Cerebellum (tissue), 4 donors: ENCODE measurements at places on chromosomes 5 and 9.

DNA sequence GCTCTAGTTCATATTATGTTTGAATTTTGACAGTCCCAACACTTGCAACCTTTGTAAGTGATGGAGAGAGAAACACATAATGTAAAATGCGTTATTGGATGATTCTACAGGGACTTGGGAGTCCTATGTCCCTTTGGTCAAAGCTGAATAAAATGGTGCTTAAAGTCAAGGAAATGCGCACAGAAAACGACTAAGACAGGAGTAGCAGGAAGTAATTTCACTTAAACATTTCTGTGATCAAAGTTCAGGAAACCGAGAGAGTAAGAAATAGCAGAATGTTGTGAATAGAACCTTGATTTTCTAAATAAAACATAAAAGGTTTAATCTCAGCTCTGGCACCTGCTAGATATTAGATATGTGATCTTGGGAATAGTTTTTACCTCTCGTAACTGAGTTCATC lies 2339.2 kb downstream of the MAT2B start:
- no peak for DNase-seq

GRCh38 chr5:162372256-162372655 lies 304.7 kb downstream of the GABRG2 start:
- peak; percentile 12 for DNase-seq

DNA sequence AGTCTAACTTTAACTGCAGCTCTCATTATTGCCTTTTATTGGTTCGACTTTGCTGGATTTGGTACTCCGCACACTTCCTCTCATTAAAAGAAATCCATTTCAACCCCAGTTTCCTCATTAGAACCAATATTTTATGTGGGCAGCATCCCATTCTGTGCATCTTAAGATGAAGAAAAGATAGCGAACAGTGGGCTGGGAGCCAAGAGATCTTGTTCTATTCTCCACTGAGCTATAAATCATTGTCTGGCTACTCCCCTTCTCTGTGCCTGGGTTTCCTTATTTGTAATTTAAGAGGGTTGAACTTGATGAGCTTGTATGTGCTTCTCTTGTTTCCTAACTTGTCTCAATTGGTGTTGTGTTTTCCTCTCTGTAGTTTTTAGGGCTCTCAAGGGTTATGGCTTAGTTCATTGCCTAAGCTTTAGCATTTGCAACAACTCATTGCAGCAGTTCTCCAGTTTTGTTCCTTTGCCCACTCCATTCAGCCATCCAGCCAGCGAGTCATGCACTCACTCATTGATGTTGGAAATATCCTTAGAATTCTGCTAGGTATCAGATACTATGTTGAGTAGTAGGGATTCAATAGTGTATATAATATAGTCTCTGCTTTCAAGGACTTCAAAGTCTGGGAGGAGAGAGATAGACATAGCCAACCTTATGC lies 273.3 kb upstream of the TNC start:
- no peak for DNase-seq

DNA sequence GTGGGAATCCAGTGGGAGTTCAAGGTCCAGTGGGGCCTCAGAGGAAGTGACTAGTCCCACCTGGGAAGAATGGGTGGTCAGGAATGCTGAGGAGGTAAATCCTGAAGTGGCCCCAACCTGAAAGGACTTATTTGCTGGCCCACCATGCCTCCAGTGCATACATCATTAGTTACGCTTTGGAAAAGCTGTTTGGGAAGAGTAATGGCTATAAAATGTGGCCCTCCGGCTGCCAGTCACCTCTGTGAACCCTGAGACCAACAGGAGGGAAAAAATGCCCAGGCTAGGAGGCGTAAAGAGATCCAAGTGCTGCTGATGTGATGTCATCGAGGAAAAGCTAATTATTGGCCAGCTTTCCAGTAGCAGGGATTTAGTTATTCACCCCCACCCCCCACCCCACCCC lies 2.7 kb upstream of the SLC26A2 start:
- no peak for DNase-seq

- peak; percentile 85 for DNase-seq
Observed at GRCh38 chr5:141560725-141561483, 57.9 kb downstream of the DIAPH1 start.

- DNase-seq = no peak
Observed at GRCh38 chr5:162911873-162912272, 525.5 kb upstream of the CCNG1 start.

DNA sequence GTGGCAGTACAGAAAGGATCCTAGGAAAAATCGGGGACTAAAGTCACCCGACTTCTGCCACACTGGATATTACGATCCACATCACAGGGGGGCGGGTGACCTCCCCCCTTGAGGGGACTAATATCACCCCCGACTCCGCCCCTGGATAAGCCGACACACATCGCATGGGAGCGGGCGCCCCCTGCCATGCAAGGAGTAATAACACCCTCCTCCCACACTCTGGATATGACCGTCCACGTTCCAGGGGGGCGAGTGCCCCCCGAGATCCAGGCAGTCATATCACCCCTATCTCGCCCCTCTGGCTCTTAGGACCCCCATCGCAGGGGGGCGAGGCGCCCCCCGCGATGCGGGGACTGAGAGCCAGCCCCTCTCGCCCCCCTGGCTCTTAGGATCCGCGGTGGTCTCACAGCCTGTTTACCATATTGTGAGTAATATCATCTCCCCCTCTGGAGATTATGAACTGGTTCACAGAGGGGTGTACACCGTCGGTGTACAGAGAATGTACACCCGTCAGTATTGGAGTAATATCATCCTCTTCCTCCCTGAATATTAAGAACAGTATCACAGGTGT lies 423.0 kb downstream of the DIRAS2 start:
- no peak for DNase-seq

GRCh38 chr9:129060991-129061390 lies 19.9 kb upstream of the DOLPP1 start:
- DNase-seq = no peak

DNA sequence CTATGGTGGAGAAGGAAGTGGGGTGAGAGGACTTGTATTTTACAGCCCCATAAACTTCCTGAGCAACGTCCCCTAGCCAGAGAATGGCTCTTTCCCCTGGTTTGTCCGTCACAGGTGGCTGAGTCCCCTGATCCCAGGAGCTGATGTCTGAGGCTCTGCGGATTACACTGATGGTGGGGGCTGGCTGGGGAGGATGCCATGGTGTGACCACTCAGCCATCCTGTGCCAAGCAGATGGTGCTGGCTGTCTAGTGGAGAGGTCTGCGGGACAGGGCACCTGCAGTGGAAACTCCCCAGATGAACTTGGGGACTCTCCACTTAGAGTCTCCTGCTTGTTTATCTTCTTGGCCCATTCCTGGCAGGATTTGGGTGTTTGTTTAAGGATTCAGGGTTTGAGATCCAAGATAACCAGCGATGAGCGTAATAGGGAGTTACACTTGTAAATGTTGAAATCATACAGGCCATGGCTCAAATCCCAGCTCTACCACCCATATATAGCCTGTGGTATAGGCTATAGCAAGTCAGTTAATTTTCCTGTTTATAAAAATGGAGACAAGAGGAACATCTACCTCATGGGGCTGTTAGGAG lies 4.7 kb upstream of the PTGS1 start:
- DNase-seq = no peak

GRCh38 chr9:8706531-8706930 lies 907.0 kb upstream of the DMAC1 start:
- DNase-seq = peak; percentile 24

DNA sequence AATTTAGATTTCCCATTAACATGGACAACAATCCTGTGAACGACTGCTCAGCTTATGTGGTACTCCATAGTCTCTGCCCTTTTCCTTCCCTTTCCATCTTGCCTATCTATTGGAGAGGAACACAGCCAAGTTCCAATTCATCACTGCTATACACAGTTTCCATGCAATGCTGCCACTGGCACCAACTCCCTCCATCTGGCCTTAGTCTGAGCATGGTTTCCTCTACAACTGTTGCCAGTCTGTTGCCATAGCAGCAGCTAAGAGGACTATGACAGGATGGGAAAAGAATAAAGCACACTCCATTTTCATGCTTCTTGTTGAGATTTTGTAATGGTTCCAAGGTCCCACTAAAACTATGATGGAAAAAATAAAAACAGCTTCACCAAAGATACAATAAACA lies 189.0 kb downstream of the HCN1 start:
- peak; percentile 89 for DNase-seq

- DNase-seq = no peak
Observed at GRCh38 chr5:143871672-143872071, 59.7 kb downstream of the HMHB1 start.

DNA sequence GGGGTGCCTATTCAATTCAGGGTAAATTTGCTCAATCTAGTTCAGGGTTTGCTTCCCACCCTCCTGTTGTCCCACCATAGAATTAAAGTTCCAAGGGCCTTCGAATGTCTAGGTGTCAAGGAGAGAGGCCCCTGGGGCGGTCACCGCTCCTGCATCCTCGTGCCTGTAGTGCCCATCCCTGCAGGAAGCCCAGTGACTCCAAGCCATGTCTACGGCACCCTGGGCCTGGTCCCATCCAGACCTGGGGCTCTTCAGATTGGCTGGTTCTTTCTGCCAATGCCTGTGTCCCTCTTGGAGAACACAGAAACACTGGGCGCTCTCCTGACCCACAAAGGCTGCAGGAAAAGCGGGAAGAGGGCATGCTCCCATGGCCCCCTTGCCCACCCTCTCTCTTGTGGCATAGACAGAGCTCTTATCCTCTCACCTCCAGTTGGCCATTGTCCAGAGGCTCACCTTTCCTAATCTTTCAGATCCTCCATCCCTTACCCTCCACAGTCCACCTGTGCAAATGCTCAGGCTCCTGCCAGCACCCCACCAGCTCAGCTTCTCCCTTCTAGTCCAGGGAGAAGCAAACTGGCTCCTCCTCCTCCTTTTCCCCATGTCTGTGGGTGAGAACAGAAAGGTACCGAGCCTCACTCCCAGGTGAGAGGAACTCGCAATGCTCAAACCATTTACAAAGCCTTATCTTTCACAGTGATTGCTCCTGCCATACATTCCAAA lies 253.0 kb upstream of the IRX2 start:
- no peak for DNase-seq

DNA sequence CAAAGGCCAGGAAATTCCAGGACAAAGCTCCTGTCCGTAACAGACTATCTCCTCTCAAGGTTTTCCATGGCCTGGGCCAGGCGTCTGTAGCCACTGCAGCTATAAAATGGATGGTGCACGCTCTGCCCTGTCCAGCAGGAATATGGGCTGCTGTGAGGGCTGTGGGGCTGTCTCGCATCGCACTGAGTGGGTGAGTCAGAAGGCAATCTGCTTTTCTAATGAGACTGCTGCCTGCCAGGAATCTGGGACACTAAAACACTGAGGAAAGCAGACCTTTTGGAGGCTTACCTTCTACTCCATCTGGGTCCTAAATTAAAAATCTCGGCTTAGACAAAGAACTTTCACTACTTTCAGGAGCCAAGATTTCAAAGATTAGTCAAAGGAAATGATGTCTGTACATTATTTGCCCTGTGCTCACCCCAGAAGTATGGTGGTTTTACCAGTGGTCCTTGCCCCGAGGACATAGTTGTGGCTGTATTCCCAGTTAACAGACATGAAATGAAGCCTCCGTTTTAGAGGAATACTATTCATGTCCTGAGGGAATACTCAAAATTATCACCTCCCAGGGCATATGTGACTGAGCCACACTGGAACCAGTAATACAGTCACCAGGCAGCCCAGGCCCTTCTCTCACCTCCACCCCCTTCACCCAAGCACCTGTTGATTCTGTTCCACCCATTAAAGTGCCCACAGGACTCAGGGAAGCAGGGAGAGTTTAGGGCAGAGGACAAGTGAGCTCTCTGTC lies 56.4 kb downstream of the PFDN1 start:
- peak; percentile 59 for DNase-seq

DNA sequence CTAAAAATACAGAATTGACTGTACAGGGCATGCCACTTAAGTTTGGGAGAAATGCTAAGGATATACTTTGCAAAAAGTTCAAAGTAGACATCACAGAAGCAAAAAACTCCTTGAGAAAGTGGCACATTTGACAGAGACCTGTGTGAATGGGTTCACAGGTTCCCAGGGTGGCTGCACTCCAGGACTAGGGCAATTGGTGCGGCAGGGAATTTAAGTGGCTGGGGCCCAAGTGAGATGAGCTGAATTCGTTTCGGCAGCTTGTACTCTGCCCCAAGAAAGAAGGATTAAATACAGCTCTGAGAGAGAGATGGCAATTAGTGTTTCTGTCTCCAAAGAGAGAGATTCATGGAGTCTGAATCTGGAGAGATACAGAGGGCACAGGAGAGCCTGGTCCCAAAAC lies 280.1 kb downstream of the FBXL17 start:
- no peak for DNase-seq

DNA sequence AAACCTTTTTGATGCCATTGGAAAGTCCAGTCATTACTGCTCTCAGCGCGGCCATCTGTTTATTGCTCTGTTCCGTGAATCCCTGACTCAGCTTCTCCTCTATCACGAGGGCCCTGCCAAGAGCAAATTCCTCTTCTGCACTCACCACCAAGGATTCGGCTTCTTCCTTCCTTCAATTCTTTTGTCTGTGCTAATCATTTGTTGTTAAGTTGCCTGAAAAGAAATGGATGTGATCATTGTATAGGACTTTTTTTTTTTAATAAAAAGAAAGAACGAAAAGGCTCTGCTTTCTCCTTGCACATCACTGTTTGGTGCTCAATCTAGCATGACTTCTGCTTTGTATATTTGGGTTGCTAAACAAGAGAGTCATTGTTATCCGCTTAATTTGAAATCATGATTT lies 128.7 kb upstream of the PIK3R1 start:
- DNase-seq = peak; percentile 20

- no peak for DNase-seq
Observed at GRCh38 chr9:133113163-133113948, 7.7 kb downstream of the RALGDS start.

GRCh38 chr5:39829441-39829840 lies 404.7 kb upstream of the DAB2 start:
- DNase-seq = no peak

- DNase-seq = no peak
Observed at GRCh38 chr5:369151-369868, 47.8 kb downstream of the AHRR start.

DNA sequence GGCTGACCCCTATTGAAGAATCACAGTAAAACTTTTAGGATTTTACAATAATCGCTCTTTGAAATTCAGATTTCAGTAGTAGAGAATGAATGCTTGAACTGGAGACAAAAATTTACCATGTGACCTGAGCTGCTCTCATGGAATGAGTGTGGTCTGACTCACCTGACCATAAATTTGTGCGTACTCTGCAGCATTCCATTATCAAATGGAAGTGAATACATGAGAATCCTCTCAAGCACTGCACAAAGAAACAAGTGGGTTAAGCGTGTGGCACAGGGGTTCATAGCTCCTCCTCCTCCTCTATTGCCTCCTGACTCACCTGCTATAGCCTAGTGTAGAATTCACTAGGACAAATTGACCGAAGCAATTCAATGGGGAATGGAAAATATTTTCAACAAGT lies 269.8 kb upstream of the CDH9 start:
- DNase-seq = no peak

DNA sequence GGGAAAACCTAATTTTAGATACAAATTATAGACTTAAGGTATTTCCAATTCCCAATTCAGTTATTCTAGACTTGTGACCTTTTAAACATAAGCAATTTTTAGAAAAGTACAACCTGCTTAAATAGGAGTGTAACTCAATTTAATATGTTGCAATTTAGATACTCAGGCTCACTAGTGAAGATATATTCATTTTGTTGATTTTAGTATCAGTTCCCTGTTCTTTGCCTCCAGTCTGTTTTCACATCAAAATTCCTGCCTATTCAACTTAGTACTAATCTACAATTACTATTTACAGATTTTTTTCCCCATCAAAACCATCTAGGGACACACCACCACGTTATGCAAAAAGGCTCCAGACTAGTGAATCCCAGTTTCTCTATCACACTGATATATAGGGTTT lies 30.4 kb downstream of the PWWP2A start:
- no peak for DNase-seq
